Astrocyte (in vitro differentiated cells and primary cell): ENCODE measurements at places on chromosomes 13 and 19. TPM values are rescaled to one million over a fixed set of nuclear protein-coding genes. Genes with fewer than 3 reads are reported as not detected.

GRCh38 chr13:34502011-34502410, 440.1 kb upstream of the NBEA start:
- no peaks in the 10 kb centered on the region for H3K4me1 ChIP-seq
- no peaks in the 10 kb centered on the region for H3K36me3 ChIP-seq
- peak; percentile 13 for DNase-seq
- H3K4me3 ChIP-seq = no peak overlapping the region
- no peak overlapping the region for H3K27ac ChIP-seq

GRCh38 chr19:2555422-2556220, 79.7 kb downstream of the GADD45B start:
- no peak for DNase-seq
- H3K27me3 ChIP-seq = no peaks in the 10 kb centered on the region

Gene PGLYRP2
- not detected in 2 replicates for total RNA-seq

Gene PRX
- total RNA-seq = 1.5 and 2.6 TPM in 2 replicates

Gene N4BP2L1
- total RNA-seq = 1.9 and 2.2 TPM in 2 replicates
